Type B pancreatic cell (in vitro differentiated cells): ENCODE measurements at places on chromosomes 7 and 10.

GRCh38 chr7:11665357-11665756 is 166.6 kb downstream of the THSD7A start:
- DNase-seq: no peak

- no peak for DNase-seq
Observed at GRCh38 chr7:116702046-116702785, 30.2 kb downstream of the MET start.

DNA sequence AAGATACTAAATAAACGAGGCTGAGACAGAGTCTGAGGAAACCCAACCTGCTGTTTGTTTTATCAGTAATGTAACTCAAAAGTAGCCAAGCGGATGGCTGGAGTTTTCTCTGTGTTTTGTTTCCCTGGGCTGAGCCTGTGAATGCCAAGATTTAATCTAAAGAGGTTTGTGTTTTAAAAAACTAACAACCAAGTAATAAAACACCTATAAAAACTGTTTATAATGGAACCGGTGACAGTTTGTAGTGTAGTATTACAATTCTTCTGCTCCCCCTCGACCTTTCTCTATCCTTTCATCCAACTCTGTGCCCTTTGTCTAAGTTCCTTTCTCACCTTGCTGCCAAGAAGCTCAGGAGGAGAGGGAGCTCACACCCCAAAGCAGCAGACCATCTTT is 2.6 kb upstream of the KAT6B start:
- DNase-seq: no peak

- no peak for DNase-seq
Observed at GRCh38 chr7:74246497-74246896, 7.7 kb downstream of the RFC2 start.

DNA sequence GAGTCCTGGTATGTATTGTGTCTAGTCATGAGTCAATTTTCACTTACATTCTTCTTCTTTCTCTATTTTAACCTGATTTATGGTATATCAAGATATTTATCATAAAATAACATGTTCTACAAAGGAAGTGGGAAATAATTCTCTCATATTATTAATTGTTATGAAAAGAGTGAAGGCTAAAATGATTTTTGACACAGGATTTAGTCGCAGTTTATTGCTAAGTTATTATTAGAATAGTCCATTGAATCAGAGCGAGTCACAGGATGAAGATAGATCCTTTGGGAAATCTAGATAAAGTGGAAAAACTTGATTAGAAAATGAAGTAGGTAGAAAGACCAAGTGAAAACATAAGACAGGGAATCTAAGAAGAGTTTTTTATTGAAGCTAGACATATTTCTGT is 184.3 kb upstream of the DGKB start:
- no peak for DNase-seq

GRCh38 chr7:80815733-80816132 is 103.1 kb downstream of the SEMA3C start:
- no peak for DNase-seq

DNA sequence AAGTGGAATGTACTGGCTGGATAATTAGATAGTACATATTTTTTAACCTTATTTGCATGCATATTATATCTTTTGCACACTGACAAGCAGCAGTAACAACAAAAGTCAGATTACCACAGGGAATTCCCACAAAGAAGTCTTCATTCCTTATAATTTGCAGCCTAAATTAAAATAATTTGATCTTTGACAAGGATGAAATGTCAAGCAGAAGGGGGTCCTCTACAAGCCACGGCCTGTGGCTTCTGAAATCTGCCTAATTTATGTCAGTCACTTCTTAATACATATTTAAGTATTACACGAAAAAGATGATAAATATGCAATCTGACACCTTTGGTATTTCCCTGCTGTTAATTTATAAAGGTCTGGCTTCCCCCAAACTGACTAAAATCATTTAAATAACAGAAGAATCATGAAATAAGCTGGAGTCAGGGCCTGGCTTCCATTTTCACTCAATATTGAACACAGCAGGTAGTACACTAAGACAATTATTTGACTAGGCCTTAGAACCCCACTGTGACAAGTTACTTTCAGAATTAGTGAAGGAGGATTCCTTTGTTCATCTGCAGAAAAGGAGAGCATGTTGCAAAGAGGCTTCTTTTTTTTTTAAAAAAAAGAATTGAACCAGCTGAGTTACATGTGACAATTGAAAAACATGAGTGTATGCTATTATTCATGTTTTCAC is 351.1 kb upstream of the ETV1 start:
- no peak for DNase-seq

- no peak for DNase-seq
Observed at GRCh38 chr7:1248143-1248915, 15.7 kb downstream of the UNCX start.

GRCh38 chr7:149257146-149257545 is 4.8 kb upstream of the ZNF783 start:
- no peak for DNase-seq

DNA sequence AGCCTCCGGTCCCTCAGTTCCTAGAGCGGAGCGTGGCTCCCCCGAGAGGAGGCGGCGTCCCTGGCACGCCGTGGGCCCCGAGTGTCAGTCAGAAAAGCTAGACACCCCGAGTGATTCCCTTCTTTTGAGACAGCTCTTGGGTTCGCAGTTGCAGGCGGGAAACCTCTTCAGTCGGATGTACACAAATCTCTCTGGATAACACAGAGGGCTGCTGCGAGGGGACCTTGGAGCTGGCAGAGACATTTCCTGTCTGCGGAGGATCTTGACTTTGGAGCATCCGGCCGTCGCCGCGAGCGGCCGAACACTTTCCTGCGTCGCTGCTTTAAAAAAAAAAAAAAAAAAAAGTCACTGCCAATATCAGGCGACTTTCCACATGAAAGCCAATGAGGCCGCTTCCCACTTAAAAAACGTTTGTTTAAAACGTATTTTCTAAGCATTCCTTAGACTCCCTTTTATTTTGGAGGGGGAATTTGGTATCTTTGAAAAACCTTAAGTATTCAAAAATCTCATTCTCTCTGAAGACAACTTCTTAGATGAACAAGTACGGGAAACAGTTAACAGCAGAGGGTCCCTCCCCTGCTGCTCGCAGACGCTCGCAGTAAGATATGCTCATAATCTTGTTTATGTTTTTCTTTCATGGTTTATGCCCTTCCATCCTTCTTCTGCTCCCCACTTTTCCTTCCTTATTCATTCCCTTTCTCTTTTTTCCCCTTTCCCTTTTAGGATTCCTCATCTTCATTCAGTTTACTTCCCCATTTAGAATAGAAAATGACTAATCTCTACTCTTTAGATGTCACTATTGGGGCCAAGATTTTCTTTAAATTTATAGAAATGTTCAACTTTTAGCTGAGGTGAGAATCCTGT is 10.0 kb downstream of the HHEX start:
- no peak for DNase-seq

GRCh38 chr10:100872034-100872791 is 40.5 kb upstream of the SLF2 start:
- DNase-seq: no peak

- DNase-seq: no peak
Observed at GRCh38 chr7:39383136-39383535, 183.1 kb upstream of the YAE1 start.

DNA sequence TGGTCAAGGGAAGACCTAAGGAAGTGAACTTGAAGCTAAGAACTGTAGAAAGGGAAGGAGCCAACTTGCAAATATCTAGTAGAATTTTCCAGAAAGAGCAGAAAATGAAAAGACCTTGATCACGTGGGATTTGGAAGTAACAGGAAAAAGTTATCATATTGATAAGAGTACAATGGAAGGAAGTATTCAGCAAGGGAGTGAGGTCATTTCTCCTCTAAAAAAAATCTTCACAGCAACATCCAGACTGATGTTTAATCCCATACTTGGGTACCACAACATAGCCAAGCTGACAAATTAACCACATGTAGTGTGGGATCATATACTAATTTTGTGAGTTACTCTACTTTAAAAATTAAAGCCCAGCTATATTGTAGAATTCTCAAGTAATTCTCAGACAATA is 207.0 kb upstream of the CXCL12 start:
- DNase-seq: no peak

DNA sequence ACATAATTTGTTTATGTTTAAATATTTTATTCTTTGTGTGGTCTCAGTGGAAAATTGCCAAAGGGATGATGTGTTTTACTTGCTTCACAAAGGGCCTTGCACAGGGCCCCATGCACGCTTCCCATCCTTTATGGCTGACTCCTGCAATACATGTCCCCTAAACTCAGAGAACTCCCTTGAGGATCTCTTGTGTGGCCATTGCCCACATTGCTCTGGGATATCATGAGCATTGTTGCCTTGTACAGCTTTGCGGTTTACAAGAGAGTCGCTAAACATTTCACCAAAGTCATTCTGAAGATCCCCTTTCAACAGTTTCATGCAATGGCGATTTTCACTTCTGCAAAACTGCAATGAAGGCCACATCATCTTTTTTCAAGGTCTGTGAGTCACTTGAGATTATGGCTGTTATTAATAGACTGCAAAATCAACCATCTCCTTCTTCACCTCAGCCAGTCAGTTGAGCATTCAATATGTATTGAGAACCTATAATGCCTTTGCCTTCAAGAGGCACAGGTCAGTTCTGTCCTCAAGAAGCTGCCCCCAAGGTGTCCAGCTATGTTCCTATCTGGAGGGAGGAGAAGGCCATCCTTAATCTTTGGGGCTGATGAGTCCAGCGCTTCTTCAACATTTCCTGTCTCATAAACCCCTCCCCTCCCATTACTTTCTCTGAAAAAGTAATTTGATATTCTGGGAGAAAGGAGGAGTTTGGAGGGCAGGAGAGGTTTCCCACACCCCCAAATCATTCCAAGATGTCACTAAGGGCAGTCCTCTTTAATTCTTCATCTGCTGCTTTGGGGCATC is 108.1 kb downstream of the CCDC71L start:
- no peak for DNase-seq

GRCh38 chr7:92039900-92040299 is 94.4 kb downstream of the CYP51A1 start:
- DNase-seq: no peak

DNA sequence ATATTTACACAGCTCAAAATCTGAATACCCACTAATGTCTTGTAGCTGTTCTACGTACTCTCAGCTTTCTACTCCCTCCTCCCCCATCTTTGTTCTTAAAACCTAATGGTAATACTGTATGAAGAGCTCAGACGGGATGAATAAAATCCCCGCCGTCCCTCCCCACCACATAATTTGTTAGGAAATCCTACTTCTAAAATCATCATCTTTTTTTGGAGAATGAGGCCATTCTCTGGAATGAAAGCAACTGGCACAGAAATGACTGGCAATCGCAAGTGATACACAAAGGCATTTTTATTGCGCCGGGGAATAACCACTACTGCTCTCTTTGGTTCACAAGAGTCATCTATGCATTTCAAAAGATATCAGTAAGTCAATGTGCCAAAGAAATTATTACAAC is 27.3 kb downstream of the SLC35B4 start:
- no peak for DNase-seq

DNA sequence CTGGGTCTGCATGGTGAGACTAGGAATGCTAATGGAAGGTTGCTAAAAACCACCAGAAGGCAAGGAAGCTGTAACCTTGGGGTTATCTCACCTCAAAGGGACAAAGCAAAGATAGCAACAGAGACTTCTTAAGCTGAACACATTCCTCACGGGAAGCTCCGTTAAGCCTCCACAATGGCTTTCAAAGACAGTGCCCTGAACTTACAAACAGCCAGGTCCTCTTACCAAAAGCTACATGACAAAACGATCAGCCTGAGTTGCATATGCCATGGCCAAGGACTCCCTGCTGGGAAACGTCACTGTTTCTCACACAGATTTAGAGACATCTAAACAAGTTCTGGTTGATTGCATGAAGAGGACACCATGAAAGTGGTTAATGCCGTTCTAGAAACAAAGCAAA is 52.7 kb downstream of the HTR5A start:
- no peak for DNase-seq

GRCh38 chr10:131789516-131789915 is 111.3 kb upstream of the PPP2R2D start:
- DNase-seq: peak; percentile 15

- no peak for DNase-seq
Observed at GRCh38 chr7:107865956-107866775, 24.8 kb upstream of the DLD start.

DNA sequence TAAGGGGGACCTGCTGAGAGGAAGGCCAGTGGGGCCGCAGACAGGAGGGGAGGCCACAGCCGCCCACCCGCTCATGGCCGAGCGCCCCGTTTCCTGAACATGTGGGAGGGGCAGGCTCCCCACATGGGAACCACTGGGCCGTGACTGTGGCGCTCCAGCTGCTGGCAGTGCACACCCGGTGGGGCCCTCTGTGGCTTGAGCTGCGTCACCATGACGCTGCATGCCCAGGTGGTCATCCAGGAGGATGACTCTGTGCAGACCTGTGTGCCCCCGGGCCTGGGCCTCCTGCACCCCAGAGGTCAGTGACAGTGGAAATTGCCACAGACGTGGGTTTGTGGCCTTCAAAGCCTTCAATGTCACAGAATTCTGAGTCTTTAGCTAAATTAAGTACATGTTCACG is 85.1 kb downstream of the MGMT start:
- DNase-seq: no peak

DNA sequence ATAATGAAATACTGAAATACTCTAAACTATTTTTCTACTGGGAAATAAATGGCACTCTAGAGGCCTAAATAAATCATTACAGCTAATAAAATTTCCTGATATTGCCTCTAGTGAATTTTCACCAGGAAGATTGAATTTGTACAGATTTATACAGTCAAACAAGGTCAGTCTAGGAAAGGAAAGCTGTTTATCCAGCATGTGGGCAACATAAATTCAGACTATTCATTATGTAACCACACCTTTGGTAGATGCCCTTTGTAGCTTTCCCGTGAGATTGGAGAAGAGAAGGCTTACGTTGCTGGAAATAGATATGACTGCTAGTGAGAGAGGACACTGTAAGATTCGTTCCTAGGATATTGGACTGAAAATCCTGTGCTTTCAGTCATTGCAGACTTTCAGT is 35.2 kb upstream of the PNLIP start:
- no peak for DNase-seq

DNA sequence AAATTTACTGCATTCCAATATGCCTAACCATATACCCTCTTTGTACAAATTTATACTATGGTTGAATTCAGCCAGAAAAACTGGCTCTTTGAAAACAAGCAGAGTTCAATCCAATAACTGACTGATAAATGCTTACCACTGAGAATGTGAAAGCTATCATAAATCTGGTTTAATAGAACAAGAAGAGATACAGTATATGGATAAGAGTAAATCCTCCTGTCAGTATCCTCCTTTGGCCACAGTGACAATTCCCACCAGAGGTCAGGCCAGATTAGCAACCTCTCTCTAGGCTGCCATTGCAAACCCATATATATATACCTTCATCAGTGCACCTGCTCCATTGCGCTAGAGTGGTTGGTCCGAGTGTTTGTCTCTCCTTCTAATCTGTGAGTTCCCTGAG is 647.2 kb downstream of the GRM8 start:
- no peak for DNase-seq

GRCh38 chr10:80684259-80684658 is 146.6 kb downstream of the SH2D4B start:
- no peak for DNase-seq

GRCh38 chr7:104653825-104654401 is 325.5 kb downstream of the LHFPL3 start:
- DNase-seq: no peak

GRCh38 chr10:62742536-62743061 is 61.9 kb upstream of the ADO start:
- no peak for DNase-seq

GRCh38 chr10:127872011-127872761 is 20.6 kb downstream of the CLRN3 start:
- peak; percentile 65 for DNase-seq
